ENCODE measurements at places on chromosomes 5 and 9.
A peak's percentile ranks its signal among the peaks of the same experiment; 100 is the strongest.

GRCh38 chr9:14302405-14302804 is 11.5 kb downstream of the NFIB start:
- no peak for DNase-seq

DNA sequence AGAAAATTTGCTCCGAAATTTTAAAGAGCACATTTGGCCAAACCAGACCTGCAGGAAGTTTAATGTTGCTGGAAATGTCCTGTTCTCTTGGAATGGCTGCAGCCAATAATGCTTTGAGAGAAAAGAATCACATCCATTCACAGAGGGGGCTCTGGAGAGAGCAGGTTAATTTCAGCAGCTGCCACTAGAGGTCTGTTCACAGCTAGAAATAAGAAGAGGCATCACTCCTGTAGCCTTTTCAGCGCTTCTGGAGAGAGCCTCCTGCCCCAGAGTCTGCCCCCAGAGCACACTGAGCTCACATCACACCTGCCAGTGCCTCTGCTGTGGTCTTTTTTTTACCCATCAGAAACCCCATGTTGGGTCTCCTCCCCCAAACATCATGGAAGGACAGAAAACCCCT is 124.8 kb upstream of the RAD23B start:
- no peak for DNase-seq

GRCh38 chr5:115402822-115403577 is 106.5 kb upstream of the CCDC112 start:
- DNase-seq, result no peak

DNA sequence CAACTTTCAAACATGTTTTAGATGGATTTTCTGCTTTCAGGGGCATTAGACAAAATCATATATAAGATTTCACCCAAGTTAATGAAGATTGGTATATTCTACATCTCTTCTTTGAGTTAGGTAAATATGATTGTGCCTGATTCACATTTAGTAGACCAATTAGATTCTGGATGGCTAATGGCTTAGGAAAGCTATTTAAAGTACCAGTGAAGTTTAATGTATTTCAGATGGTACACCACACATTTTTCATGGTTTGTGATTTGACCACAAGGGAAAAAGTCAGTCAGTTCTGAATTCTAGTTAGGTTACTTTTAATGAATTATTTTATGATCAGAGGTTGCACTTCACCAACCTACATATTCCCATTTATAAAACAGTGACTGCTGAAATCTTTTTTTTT is 409.7 kb downstream of the ADGRV1 start:
- no peak for DNase-seq

DNA sequence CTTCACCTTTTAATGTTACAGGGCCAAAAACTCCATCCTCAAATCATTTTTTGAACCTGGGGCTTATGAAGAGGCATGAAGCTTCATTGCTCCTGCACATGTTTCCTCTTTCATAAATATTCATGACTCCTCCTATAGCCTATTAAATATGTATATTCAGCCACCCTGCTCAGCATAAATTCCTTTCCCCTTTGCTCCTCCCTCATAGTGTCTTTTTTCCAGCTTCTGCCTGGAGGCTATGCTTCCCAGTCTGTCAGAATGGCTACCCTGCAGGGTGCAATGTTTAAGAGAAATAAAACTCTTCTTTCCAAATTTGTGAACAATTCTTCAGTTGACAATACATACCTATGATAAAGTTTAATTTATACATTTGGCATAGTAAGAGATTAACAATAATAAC is 1082.9 kb upstream of the CDH18 start:
- DNase-seq, result no peak

GRCh38 chr5:179219661-179220620 is 125.3 kb downstream of the ADAMTS2 start:
- no peak for DNase-seq

GRCh38 chr5:179777909-179778308 is 15.9 kb upstream of the LTC4S start:
- no peak for DNase-seq

GRCh38 chr9:137310189-137311052 is 8.3 kb upstream of the NRARP start:
- DNase-seq, result peak; percentile 69

GRCh38 chr9:136701668-136702053 is 10.7 kb upstream of the DIPK1B start:
- DNase-seq, result no peak

GRCh38 chr5:111016801-111017200 is 54.7 kb upstream of the TSLP start:
- DNase-seq, result no peak

DNA sequence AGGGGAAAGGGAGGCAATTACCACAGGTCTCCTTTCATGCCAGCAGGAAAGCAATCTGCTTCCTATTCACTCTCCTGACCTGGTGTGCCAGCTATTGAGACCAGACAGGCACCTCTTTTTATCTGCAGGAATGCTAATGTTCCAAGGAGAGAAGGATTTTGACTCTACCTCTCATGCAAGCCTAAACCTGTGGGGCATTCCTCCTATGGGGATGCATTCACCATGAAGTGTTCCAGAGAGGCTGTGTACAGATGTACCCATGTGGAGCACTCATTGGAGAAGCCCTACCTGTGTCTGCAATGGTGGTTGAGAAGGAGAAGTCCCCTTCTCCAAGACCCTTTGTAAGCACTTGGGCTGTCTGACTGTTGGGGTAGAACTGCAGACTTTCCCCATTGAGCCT is 45.4 kb upstream of the EDIL3 start:
- no peak for DNase-seq

- DNase-seq, result no peak
Observed at GRCh38 chr5:24245821-24246220, 399.0 kb downstream of the CDH10 start.

- no peak for DNase-seq
Observed at GRCh38 chr5:33341351-33341750, 99.4 kb upstream of the TARS1 start.

GRCh38 chr9:126965077-126965476 is 50.5 kb downstream of the RALGPS1 start:
- DNase-seq, result no peak

DNA sequence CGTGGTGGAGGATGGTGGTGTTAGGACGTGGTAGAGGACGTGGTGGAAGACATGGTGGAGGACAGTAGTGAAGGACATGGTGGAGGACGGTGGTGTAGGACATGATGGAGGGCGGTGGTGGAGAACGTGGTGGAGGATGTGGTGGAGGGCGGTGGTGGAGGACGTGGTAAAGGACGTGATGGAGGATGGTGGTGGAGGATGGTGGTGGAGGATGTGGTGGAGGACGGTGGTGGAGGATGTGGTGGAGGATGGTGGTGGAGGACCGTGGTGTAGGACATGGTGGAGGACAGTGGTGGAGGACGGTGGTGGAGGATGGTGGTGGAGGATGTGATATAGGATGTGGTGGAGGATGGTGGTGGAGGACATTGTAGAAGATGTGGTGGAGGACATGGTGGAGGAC is 67.6 kb downstream of the S1PR3 start:
- no peak for DNase-seq

GRCh38 chr9:121189006-121189405 is 12.7 kb downstream of the RAB14 start:
- DNase-seq, result no peak

- DNase-seq, result no peak
Observed at GRCh38 chr9:120482424-120483186, 97.4 kb downstream of the CDK5RAP2 start.

DNA sequence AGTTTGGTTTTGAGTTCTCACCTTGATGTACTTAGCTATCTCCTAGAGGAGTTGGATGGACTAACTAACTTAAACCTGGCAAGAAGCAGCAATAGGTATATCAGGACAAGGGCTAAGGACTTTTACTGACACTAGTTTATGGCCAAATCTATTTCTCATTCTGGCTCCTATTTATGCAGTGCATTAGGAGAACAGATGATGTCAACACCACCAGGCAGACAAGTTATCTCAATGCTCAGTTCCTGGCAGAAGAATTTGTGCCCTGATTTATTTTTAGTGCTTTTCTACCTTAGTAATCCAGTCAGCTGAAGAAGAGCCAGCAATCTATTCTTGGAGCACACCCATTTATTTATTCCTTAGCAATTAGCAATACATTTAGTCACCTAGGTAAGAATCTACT is 30.7 kb upstream of the MYOT start:
- no peak for DNase-seq

DNA sequence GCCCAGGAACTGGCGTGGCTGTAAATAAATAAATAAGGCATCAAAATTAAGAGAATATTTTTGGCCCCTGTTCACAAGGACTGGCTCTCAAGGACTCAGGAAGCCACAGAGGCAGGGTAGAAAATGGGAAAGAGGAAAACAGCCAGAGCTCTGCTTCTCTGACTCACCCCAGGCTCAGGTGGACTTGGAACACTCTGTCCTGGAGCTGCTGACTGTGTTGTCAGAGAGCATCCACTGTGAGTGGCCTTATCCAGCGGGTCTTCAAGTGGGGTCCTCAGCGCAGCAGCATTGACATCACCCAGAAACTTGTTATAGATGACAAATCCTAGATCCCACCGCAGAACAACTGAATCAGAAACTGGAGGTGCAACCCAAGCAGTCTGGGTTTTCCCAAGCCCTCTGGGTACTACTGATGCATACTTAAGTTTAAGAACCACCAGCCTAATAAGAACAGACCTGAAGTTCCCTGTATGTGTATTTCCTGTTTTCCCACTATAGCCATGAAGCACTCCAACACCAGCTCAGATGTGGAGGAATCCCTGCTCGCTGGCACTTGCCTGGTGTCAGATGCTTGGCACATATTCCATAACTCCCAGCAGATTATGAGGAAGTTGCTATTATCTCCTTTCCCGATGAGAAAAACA is 20.5 kb downstream of the ADRA1B start:
- no peak for DNase-seq

DNA sequence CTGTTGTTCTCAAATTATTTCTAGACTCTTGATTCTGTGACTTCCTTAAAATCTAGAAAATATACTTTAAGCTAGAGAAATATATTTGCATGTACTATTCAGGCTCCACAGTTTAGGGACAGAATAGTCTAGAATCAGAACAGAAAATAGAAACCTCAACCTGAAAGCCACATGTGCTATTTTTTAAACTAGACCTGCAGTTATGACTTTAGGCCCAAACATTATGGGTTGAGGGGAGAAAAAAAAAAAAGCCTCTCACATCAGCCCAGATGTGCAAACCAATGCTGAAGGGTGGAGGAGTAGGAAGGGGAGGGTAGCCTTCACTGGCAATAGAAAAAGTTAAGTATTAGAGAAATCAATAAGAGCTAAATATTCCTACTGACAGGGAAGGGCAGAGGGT is 35.7 kb downstream of the ELL2 start:
- DNase-seq, result peak; percentile 57

GRCh38 chr5:137995077-137995748 is 37.7 kb downstream of the FAM13B start:
- peak; percentile 30 for DNase-seq

DNA sequence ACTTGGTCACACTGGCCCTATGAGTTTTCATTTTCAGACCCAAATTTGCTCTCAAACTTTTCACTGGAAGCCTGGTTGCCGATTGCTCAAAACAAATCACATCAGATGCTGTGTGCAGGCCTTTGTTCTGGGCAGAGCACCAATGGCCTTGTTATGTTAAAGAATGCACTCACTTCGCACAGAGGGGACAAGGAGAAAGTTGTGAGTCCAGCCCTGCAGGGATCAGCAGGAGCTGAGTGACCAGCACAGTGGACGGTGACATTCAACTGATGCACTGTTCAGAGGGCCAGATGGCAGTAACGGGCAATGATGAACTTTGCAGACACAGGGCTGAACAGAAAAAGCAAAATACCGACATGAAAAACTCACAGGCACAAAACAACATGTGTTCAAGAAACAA is 86.1 kb downstream of the BARX1 start:
- DNase-seq, result no peak

DNA sequence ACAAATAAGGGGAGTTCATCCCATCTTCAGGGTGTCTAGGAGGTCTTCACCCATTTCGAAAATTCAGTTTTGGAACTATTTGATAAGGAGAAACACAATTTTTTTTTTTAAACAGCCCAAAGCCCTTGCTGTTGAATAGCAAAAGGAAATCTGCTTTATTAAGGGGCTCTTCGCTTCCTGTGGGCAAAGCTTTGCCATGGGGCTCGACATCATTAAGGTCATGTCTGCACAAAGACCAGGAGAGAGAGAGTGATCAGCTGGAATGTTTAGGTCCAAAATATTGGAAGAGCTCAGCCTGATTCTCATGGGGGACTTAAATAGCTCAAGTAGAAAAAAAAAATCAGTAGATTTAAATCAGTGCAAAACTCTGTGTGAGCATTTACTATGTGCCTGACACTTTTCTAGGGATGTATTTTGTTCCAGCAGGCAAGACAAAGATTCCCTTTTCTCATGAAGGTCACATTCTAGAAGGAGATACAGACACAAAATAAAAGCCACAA is 564.6 kb upstream of the KLF4 start:
- no peak for DNase-seq

- DNase-seq, result no peak
Observed at GRCh38 chr9:124257844-124258606, at the start of gene NEK6. NEK6 (plus strand) TSS chr9:124257949; CDS start chr9:124301965, 44,016 bp downstream.

GRCh38 chr9:116928289-116928688 is 241.2 kb downstream of the TRIM32 start:
- DNase-seq, result no peak

DNA sequence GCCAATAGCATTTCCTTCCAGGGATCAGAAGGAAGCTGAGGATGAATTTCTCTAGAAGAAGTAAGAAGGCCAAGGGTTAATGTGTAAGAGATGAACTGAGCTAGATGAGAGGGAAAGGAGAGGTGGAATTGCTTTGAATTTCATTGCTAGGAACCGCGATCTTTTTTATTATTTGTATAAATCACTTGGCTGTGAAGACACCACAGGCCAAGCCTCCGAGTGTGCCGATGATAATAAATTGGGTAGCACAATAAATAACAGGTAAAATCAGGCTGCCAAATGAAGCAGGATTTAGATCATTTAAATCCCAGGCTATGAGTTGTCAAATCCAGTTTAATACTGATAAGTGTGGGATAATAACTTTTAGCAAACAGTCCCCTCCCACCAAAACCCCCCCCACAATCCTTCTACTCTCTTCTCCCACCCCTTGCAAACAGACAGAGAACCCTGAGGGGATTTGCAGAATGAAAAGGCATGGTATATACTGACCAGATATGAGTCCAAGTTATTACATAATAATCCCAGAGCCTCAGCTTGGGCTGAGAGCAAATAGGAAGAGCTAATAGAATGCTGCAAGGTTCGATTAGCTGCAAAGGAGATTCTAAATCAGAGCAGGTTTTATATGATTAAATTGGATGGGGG is 143.5 kb downstream of the PPP2R2B start:
- DNase-seq, result no peak

Measured in RPMI8226 (cell line).